Activated CD4-positive, alpha-beta T cell treated with anti-CD3 and anti-CD28 coated beads, Interleukin-2, Interleukin-4, amounts not matched to agents 100 ng/mL and 50 ng/mL, durations not matched to agents 16 hours and 8 hours (primary cell): ENCODE measurements at places on chromosomes 16 and 17.

- DNase-seq = no peak
Measured at GRCh38 chr16:31149332-31149731, 534 bp downstream of the PRSS36 start.

DNA sequence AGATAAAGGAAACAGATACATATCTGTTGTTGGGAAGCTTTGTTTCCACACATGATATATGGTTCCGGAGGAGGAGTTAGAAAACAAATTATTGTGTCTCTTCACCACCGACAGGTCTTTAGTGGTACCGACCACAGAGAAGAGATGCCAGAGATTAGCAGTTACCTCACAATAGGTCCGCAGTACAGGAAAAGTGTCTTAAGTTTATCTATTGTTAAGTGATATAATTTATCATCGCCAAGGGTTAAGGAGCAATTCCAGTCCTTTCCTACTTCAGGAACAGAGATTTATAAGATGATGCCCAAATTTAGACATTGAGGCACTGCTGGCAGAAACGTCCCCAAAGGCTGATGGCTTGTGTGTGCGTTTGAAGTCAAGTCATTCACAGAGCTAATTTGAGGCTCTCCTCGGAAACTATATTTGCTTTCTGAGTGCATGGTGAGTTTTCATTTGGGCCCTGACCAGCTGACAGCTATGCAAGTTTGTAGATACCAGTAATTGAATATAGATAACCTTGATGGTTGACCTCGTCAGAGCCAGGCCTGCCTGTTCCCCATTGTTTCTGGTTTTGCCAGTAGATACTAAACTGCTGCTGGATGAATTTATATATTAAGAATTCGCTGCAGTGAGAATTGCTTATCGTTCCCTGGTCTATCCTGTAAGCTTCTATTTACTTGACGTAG is 196.4 kb upstream of the IRX3 start:
- DNase-seq = no peak

GRCh38 chr17:56793957-56794356 is 39.8 kb downstream of the C17orf67 start:
- no peak for DNase-seq

GRCh38 chr16:88888461-88889387 is 22.3 kb upstream of the PABPN1L start:
- no peak for DNase-seq
